ENCODE measurements at places on chromosomes 7 and 10.

DNA sequence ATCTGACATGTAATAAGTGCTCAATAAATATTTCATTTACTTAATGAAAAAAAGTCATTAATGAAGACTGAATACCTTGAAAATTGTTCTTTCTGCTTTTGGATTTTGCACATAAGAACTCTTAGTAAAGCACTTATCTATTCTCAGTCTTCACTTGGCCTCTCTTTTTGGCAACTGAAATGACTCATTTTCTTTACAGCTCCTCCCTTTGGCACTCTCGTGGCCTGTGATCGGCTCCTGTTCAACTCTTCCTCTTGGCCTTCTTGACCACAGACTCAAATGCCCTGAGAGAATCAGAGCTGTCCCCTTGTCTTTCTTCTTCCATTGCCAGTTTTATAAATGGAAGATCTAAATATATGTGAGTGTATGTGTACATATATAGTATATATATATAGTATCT lies 54.2 kb downstream of the FOXP2 start:
- DNase-seq = no peak

- DNase-seq = no peak
Observed at GRCh38 chr7:17131060-17131345, 167.4 kb upstream of the AHR start.

DNA sequence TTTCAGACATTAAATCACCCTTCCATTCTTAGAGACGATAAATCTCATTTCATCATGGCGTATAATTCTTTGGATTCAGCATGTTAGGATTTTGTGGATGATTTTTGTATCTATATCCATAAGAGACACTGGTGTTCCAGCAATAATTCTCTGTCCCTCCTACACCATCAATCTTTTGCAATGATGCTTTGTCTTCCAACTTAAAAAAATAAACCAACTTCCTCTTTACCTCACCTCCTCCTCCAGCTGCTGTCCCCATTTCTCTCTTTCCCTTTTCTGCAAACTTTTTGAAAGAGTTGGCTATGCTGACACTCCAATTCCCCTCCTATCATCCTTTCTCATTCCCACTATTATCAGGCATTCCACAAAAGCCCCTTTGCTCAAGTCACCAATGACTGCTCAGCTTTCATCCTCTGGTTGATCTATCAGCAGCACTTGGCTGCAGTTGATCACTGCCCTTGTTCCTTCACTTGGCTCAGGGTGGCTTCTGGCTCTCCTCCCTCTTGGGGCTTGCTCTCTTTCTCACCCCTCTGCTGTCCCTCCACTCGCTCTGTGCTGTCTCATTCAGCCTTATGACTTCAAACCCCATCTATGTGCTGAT lies 130.0 kb downstream of the ARHGAP22 start:
- DNase-seq = no peak

DNA sequence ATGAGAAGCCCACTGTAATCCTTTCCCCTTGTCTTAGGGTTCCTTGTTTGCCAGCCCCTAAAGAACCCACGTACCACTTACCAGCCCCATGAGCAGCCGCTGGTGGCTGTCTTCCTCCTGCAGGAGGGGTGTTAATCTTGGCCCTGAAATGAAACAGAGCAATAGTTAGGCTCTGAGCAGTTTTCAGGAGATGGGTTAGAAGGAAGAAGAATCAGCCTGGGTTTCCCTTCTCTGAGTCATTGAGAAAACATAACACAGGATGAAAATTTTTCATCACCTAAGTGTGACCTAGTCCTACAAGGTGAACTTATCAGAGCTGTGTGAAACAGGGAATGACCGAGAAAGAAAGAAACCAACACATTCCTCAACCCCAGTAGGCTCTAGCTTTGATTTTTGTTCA lies 90.0 kb downstream of the GSAP start:
- no peak for DNase-seq

- no peak for DNase-seq
Observed at GRCh38 chr7:28182071-28182471, 1.5 kb upstream of the JAZF1 start.

DNA sequence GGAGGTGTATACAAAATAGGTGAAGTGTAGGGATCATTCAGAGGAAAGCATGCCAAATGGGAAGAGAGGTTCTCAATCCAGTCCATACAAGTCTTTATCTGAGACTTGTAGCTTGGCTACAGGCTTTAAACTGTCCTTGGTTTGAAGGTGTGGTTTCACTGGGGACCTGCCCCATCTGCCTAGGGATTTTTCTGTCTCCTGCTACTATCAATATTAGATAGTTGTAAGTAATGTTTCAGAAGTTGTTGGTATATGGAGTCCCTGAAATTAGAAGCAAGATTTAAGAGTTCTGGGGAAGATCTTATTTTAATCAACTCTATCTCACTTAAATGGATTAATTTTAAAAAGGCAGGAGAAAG lies 100.9 kb downstream of the ANKRD7 start:
- no peak for DNase-seq

Data from islet precursor cell (in vitro differentiated cells).